CD8-positive, alpha-beta memory T cell (primary cell): ENCODE measurements at places on chromosomes 3 and 15.

GRCh38 chr15:76334438-76335306 is 1.9 kb upstream of the ISL2 start:
- no peak overlapping the region for H3K27ac ChIP-seq
- H3K4me3 ChIP-seq: no peak overlapping the region
- H3K27me3 ChIP-seq: peaks cover 44% of the 10 kb centered on the region
- H3K36me3 ChIP-seq: no peaks in the 10 kb centered on the region

- no peak overlapping the region for H3K4me3 ChIP-seq
- no peak overlapping the region for H3K27ac ChIP-seq
- no peaks in the 10 kb centered on the region for H3K27me3 ChIP-seq
These were observed 17.2 kb upstream of the RBSN start for GRCh38 chr3:15116032-15116669.

GRCh38 chr15:75051191-75051608 is 27.8 kb downstream of the PPCDC start:
- no peak overlapping the region for H3K4me3 ChIP-seq
- H3K27ac ChIP-seq: no peak overlapping the region
- H3K36me3 ChIP-seq: no peaks in the 10 kb centered on the region
- no peaks in the 10 kb centered on the region for H3K27me3 ChIP-seq

GRCh38 chr3:5431811-5432378 is 244.4 kb downstream of the EDEM1 start:
- DNase-seq: no peak
- H3K27ac ChIP-seq: no peak overlapping the region
- H3K4me1 ChIP-seq: no peaks in the 10 kb centered on the region
- H3K27me3 ChIP-seq: no peaks in the 10 kb centered on the region
- H3K36me3 ChIP-seq: no peaks in the 10 kb centered on the region

- H3K4me3 ChIP-seq: no peak overlapping the region
- no peaks in the 10 kb centered on the region for H3K36me3 ChIP-seq
- no peaks in the 10 kb centered on the region for H3K27me3 ChIP-seq
- H3K4me1 ChIP-seq: no peaks in the 10 kb centered on the region
These were observed 95.2 kb upstream of the UBE2E1 start for GRCh38 chr3:23710555-23710954.

GRCh38 chr15:74123131-74123429 is 7.3 kb upstream of the ISLR2 start:
- DNase-seq: no peak
- no peak overlapping the region for H3K4me3 ChIP-seq
- no peak overlapping the region for H3K27ac ChIP-seq
- H3K36me3 ChIP-seq: no peaks in the 10 kb centered on the region
- peaks cover 9% of the 10 kb centered on the region for H3K27me3 ChIP-seq
- H3K4me1 ChIP-seq: peaks cover 5% of the 10 kb centered on the region

DNA sequence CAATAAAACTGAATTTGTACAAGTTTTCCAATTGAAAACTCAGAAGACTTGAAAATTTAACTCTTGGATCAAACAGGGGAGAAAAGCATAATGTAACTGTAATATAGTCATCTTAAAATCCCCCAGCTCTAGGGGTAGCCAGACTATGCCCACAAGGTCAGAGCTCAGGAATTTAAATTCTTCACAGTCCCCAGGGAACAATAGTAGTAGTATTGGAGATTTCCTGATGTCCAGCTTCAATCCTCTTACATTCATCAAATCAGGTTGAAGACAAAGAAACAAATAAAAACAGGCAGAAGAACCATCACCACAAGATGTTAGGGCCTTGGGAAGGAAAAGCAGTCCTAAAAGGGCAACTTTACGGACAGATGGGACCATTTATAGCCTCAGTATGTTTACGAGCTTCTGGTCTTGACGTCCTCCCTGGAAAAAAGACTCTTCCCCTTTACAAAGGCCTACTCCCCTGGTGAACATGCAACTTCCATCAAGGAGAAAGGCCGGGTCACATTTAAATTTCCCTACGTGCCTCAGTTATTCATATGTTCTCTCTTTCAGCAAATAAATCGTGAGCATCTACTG is 96.8 kb downstream of the PLCH1 start:
- H3K27ac ChIP-seq: no peak overlapping the region
- H3K27me3 ChIP-seq: no peaks in the 10 kb centered on the region
- DNase-seq: no peak
- H3K4me1 ChIP-seq: no peaks in the 10 kb centered on the region
- no peak overlapping the region for H3K4me3 ChIP-seq

DNA sequence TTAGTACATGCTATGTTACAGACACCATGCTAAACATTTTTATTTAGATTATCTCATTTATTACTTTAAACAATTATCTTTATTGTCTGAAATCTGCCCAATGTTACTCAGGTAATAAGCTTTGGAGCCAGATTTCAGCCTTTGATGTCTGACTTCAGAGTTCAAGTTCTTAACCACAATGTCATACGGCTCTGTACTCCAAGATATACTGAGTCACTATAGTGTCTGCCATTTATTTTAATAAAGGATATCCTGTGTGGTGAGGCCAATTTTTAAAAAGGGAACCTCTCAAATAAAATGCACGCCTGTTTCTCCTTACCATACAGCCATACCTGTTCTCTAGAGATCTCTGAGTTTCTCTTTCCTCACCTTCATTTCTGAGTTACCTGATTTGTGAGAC is 193.1 kb downstream of the EPHA3 start:
- DNase-seq: no peak
- no peaks in the 10 kb centered on the region for H3K4me1 ChIP-seq
- no peak overlapping the region for H3K4me3 ChIP-seq
- H3K27ac ChIP-seq: no peak overlapping the region
- H3K36me3 ChIP-seq: no peaks in the 10 kb centered on the region
- no peaks in the 10 kb centered on the region for H3K27me3 ChIP-seq

DNA sequence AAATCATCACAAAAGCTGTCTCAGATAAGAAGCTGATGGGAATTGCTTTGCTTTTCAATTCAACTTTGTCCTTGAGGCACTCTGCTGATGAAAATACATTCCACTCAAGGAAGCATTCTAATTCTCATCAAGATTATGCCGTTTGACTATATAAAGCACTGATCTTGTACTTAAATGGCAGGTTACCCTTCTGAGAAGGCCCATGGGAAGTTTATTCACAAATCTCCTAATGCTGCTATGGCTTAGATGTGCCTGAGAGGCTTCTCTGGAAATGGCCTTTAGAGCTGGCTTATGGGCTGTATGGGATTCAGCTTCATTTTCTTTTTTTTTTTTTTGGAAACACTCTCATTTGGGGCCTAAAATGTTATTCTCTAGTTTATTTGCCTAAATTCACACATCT is 69.7 kb upstream of the ARNT2 start:
- no peaks in the 10 kb centered on the region for H3K4me1 ChIP-seq
- H3K27me3 ChIP-seq: no peaks in the 10 kb centered on the region
- DNase-seq: no peak
- H3K27ac ChIP-seq: no peak overlapping the region
- H3K4me3 ChIP-seq: no peak overlapping the region

DNA sequence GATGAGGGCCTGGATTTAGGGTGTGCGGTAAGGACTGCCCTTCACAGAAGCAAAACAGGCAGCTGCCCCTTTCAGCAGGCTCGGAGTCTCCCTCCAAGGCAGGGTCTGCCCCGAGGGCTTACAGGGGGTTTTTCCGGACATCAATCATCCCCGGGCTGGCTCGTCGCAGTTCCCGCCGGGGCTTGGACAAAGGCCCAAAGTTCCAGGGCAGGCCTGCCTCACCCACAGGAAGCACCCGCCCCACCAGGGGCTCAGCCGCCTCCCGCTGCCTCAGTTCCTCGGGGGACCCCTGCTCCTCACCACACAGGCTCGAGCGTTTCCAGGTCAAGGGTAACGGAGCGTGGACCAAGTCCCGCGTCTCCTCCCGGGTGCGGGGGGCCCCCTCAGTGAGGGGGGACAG is 27.0 kb downstream of the KIF7 start:
- H3K4me3 ChIP-seq: no peak overlapping the region
- no peaks in the 10 kb centered on the region for H3K4me1 ChIP-seq
